ENCODE measurements at places on chromosomes 7 and 10.

- DNase-seq: no peak
Measured at GRCh38 chr10:123669886-123670285, 3.7 kb downstream of the GPR26 start.

DNA sequence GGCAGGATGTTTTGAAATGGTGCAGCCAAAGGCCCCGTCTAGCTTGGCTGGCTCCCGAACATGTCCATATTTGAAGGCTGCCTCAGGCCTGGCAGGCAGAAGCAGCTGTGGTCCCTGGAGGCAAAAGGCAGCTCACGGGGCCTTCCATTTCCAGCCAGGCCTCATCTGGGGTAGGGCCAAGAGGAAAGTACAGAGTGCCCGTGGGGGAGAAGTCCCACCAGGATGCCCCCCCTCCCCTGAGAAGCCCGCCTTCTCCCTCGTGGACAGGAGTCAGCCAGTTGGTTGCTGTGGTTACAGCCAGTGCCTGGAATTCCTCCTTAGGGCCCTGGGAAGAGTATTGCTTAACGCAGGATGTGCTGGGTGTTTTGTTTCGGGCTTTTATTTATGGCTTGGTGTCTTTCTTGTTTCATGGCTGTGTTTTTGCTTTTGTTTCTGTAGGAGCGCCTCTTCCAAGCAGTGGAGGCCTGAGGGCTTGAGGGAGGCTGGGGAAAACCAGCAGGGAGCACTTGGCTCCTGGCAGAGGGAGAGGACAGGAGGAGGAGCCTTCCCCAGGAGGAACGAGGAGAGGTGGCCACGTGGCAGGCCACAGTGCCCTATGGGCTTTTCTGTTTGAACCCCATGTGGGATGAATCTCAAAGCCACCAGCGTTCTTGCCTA, 45.4 kb downstream of the CHST3 start:
- no peak for DNase-seq

DNA sequence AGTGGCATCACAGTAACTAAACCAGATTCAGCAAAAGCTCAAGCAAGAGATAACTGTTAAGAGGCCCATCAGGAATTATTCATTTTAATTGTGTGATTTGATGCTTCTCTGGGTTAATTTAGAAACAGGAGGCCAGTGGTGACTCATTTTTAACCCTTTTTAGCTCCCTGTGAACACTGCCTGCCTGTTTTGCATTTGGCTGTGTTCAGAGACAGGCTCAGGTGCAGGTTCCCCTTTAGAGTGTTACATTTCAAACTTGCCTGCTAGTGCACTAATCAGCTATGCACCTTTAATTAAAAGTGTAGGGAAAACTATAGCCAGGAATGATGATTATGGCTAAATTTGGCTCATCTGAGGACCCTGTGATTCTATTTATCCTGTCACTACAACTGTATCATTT, 6.5 kb downstream of the STAMBPL1 start:
- no peak for DNase-seq

- DNase-seq: no peak
Measured at GRCh38 chr10:29007748-29008610, 280.9 kb upstream of the LYZL1 start.

DNA sequence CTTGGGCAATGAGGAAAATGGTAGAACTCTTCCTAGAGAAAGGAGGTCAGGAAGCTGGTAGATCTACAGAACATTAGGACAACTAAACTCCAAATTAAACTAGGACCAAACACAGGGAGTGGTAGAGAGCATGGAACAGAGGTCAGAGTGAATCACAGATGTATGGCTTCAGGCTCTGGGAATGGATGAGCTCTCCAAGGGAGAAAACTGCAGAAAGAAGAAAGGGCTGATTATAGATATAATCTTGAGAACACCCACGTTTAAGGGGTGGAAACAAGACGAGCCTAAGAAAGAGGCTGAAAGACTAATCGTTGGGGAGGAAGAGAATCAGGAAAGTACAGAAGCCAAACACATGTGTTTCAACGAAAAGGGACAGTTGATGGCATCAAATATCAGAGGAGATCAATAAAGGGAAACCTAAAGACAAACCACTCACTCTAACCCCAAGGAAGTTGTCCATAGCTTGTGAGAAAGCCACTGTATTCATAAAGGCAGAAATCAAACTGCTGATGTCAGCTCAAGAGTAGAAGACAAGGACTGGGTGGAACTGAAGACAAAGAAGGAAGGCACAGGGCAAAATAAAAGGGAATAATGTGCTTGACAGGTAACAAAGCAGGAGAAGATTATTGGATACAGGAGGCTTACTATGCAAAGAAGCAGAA, 41.4 kb downstream of the NUDCD3 start:
- DNase-seq: no peak

GRCh38 chr10:17787087-17787961, 21.8 kb upstream of the MRC1 start:
- DNase-seq: no peak

GRCh38 chr10:92042541-92042940, 119.0 kb downstream of the BTAF1 start:
- DNase-seq: no peak

- DNase-seq: peak; percentile 22
Measured at GRCh38 chr10:98030093-98030821, at the start of gene CRTAC1. Gene CRTAC1, minus strand, starts transcription at chr10:98030621. Its CDS starts 149 bp downstream, at chr10:98030472.

DNA sequence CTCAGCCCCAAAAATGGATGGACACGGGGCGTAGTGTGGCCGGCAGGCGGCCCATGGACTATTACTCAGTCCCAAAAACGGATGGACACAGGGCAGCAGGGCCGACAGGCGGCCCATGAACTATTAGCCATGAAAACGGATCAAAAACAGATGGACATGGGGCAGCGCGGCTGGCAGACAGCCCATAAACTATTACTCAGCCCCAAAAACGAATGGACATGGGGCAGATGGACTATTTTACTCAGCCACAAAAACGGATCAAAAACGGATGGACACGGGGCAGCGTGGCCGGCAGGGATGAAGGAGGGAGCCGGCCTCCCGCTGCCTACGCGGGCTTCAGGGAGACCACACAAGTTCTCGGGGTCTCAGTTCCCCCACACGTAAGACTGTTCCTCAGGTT, 32.9 kb downstream of the GPER1 start:
- no peak for DNase-seq

- DNase-seq: no peak
Measured at GRCh38 chr10:132660385-132660784, 122.8 kb downstream of the INPP5A start.

DNA sequence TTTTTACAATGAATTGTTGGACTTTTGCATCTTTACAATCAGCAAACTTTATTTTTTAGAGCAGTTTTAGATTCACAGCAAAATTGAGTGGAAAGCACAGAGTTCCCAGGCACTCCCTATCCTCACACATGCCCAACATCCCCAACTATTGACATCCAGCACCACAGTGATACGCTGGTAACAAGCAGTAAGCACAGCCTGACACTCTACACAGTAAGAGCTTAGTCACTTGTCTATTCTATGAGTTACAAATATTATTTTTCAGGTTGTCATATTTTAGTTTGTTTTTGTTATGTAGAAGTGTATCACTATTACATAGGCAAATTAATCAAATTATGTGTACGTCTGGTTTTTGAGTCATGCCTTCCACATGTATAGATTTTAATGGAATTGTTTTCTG, 27.0 kb upstream of the GIMAP7 start:
- DNase-seq: no peak

DNA sequence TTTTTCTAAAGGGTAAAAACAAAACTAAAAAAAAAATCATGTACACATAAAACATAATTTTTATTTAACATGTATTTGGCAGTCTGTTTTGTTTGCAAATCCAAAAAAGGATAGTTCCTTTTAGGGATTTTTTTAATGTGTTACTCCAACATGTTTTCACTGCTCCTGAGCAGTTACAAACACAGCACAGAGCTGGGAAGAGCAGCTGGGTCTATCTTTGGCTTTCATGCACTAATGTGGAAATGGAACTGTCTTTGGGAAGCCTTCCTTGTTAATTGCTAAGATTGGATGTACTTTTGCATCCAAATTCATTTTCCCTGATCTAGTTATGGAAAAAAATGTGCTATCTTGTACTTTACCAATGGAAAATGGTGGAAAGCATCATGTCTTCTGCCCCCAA, 1035.1 kb downstream of the CNTNAP2 start:
- DNase-seq: no peak

GRCh38 chr7:157638563-157638962, 301.8 kb downstream of the DNAJB6 start:
- DNase-seq: no peak

DNA sequence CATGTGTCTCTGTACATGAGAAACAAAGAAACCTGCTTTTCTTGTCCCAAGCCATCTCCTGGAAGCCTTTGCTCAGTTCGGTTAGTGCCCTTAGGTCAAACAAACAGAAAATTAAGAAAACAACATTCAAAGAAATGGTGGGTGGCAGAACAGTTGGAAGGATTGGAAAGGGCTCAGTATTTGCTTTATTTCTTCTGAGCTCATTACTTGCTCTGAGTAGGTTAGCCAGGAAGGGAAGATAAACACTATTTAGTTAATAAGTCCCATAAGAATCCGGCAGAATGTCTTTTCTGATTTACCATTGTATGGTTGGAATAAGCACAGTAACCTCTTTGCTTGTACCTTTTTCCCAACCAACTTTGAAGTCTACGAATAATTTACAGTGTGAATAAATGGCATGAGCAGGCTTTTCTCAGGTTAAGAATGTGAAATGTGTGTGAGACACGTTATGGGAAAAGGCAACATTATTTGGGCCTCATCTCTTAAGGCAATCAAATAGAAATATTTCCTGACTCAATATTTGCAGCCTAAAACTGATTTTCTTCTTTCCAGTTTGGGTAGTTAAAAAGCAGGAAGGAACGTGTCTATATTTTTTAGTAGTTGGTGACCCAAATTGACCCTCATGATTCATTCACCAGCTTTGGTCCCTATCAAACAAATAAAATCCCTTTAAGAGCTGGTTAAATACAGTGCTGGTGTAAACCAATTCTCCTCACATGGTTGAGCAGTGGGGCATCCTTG, 158.5 kb downstream of the DKK1 start:
- DNase-seq: no peak

DNA sequence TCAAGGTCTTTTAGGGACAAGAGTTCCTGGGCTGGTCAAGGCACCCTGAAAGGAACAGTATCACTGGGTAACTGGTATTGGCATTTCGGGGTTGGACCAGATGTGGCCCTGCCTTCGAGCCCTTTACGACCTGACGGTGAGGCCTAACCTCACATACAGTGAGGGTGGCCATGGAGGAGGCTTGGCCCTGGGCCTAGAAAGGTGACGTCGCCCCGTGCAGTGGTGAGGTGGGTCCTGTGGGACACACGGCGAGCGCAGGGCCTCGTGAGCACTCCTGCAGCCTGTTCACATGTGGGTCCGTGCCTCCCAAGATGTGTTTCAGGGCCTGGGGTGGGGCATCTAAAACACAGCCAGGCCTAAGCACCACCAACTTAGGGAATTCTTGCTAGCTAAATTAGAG, 36.1 kb downstream of the CRHR2 start:
- no peak for DNase-seq

- DNase-seq: peak; percentile 74
Measured at GRCh38 chr10:73647211-73647874, 6.1 kb upstream of the MYOZ1 start.

DNA sequence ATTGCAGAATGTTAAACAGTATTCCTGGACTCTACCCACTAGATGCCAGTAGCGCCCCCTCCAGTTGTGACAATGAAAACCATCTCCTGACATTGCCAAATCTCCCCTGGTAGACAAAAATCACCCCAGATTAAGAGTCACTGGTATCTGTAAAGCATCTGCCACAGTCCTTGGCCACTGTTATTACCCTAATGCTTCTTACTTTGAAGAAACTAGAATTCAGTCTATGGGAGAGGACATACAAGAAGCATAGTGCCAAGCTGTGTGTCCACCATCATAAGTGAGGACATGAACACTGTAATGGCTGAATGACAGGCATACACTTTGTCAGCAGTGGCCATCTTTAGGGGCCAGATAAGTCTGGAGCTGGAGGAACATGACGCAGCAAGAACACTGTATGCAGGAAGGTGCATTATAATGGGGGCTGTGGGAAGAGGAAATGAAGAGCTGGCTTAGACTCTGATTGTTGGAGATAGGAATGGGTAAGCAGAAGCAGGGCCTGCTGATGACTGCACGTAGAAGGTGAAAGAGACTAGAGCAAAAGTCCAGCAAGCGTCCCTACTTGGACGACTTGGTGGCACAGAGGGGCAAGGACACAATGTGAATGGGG, 32.5 kb downstream of the CBX3 start:
- DNase-seq: no peak

DNA sequence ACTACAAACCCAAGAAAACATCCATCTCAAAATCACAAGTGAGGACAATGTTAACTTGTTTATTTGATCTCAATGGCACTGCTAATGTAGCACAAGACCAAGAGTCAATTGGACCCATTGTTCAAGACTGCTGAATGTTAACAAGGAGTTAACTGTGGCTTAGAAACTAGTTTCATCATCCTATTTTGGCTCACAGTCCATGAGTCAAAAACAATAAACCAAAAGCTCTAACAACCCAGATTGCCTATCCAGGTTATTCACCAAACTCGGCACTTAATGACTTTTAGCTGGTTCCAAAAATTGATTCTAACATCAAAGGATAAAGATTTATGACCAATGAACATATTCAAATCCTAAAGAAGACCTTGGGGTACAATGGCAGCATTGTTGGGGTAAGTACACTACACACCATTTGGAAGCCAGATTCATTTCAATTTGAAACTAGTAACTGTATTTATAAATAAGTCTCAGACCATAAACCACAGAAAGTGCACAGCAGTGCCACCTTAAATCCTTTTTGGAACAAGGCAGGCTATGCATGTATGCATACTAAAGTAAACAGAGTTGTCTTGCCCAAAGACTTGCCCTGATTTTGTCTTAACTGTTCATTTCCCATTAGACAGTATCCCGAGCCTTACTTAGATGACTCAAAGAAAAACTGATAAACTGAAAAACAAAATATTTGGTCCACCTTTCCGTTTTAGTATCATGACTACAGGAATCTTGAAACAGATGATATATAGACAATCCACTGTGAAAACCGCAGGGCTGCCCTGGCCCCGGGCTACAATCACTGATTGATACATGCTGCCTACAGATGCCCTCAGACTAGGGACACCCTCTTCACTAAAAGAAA, 84.5 kb downstream of the SRPK2 start:
- no peak for DNase-seq

GRCh38 chr10:112813866-112814591, 136.0 kb upstream of the TCF7L2 start:
- no peak for DNase-seq

DNA sequence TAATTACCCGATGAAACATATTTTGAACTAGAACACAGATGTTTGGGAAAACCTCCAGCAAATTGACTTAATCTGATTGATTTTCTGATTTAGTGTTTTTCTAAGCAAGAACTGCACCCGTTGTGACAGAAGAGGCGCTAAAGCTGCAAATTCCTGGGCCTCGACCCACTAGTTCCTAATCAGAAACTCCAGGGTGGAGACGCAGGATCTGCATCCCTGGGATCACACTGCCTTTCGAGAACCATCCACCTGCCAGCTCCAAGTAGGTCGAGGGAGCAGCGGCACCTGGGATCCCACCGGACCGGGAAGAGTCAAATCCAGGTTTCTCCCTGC, 136.8 kb upstream of the CDCA7L start:
- no peak for DNase-seq

- no peak for DNase-seq
Measured at GRCh38 chr10:99944860-99945259, 64.9 kb downstream of the DNMBP start.

- no peak for DNase-seq
Measured at GRCh38 chr7:2603044-2603965, 28.5 kb upstream of the TTYH3 start.

- DNase-seq: no peak
Measured at GRCh38 chr10:50853557-50853956, 31.9 kb downstream of the A1CF start.

GRCh38 chr10:78520737-78521430, 487.2 kb downstream of the RPS24 start:
- peak; percentile 46 for DNase-seq

Data from hematopoietic multipotent progenitor cell (in vitro differentiated cells).